Stimulated activated CD4-positive, alpha-beta T cell treated with anti-CD3 and anti-CD28 coated beads, Interleukin-4, amount 100 ng/mL, for 24 hours (primary cell): ENCODE measurements at places on chromosomes 1 and 21.

GRCh38 chr1:67715819-67716218 lies 30.8 kb downstream of the GADD45A start:
- DNase-seq, result no peak

DNA sequence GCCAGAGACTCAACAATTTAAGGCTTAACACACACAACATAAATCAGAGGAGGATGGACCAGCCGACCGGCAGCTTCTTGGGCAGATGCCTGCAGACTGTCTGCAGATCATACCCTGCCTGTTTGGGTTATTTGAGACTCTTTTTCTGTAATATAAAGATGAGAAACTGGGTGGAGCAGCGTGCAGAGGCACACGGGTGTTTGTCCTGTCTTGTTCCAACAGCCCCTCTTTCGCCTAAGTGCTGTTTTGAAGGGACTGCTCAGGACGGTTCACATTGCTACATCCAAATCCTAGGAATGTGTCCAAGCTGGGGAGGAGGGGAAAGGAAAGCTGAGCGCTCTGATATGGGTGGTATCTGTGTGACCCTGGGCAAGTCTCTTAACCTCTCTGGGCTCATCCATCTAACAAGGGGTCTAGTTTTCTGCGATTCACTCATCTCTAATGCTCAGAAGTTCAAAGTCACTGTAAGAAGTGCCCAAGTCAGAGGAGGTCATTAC lies 149.9 kb downstream of the CLIC6 start:
- DNase-seq, result no peak

DNA sequence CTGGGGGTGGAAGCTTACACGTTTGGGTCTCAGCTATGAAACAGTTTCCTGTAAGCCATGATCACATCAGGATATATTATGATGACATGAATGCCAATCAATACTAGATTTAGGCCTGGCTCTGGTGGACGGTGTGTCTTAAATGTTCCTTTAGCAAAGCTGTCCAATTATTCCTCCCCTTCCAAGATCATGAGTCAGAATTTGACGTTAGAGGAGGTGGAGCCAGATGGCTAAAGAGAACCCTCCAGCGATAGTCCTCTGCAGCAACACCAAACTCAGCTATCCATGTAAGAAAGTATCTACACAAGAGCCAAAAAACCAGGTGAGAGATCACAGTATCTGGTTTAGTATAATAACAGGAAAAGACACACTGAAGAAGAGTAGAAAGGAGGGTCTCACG lies 47.8 kb downstream of the PACC1 start:
- DNase-seq, result no peak

DNA sequence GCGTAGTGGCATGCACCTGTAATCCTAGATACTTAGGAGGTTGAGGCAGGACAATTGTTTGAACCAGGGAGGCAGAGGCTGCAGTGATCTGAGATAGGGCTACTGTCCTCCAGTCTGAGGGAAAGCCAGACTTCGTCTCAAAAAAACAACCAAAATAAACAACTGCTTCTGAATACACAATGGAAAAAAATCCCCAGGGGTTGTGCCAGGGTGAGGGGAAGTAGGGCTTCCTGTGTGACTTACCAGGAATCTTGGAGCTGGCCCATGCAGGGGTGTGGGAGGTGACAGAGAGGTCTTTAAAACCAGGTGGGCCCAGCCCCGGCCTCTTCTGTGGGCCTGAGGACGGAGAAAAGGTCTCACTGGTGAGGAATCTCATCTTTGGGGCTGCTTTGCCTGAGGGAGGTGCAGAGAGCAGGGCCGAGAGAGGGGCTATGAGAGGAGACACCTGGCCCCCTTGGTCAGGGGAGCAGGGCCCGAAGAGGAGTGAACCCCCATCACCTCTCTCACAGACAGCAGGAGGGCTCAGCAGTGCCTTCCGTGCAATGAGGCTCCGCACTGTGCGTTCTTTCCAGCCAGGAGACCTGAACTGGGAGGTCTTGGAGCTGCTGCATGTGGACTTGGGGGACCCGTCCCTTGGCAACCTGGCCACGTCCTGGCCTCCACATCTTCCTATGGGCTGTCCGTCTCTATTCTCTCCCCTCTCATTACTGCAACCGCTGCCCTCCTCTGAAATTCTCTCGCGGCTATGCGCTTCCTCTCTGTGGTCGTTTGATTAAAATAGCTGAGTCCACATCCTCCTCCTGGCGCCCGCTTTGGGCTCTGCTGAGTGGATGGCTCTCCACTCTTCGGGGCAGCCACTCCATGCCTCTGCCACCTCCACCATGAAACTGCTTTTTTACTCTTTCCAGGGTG lies 10.7 kb downstream of the PLA2G5 start:
- no peak for DNase-seq

DNA sequence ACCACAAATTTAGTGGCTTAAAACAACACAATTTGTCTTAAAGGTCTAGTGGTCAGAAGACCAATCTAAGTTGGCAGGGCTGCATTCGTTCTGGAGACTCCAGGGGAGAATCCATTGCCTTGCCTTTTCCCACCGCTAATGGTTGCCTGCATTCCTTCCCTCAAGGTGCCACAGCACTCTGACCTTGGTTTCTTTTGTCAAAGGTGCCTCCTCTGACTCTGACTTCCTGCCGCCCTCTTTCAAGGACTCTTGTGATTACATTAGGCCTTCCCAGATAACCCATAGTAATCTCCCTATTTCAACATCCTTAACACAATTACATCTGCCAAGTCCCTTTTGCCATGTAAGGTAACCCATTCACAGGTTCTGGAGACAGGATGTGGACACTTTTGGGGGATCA lies 145.3 kb downstream of the S1PR1 start:
- no peak for DNase-seq

GRCh38 chr1:161905269-161905884 lies 118.3 kb downstream of the OLFML2B start:
- peak; percentile 28 for DNase-seq

DNA sequence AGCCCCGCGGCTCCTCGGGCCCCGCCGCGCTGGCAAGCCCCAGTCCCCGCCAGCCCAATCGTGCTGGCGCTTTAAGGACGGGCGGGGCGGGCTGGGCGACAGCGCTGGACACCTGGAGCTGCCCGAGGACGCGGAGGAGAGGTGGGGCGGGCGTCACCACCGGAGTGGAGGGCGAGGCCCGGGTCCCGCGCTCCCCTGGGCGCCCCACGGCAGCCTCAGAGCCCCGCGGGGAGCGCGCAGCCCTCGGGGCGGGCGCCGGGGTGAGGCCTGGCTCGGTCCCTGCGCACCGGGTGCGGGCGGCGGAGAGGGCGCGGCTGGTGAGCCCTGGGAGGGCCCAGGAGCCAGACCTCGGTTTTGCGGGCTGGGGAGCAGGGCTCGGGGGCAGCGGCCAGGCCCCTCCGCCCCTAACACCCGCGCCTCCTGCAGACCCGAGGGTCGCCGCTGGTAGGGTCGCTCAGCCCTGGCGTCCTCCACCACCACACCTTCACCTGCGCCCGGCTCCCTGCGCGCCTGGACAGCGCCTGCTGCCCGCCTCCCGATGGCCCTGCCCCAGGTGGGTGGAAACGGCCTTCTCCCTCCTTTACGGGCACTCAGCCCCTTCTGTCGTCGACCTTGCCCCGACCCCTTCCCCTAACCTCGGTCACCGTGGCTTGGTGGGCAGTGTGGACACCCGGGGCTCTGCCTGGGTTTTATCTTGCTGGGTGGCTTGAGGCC lies at the start of gene TMEM61:
TSS of gene TMEM61 (plus strand) at position 101 of the 714 bp plus-strand sequence. CDS start at position 539, 438 bp downstream.
- DNase-seq, result no peak

DNA sequence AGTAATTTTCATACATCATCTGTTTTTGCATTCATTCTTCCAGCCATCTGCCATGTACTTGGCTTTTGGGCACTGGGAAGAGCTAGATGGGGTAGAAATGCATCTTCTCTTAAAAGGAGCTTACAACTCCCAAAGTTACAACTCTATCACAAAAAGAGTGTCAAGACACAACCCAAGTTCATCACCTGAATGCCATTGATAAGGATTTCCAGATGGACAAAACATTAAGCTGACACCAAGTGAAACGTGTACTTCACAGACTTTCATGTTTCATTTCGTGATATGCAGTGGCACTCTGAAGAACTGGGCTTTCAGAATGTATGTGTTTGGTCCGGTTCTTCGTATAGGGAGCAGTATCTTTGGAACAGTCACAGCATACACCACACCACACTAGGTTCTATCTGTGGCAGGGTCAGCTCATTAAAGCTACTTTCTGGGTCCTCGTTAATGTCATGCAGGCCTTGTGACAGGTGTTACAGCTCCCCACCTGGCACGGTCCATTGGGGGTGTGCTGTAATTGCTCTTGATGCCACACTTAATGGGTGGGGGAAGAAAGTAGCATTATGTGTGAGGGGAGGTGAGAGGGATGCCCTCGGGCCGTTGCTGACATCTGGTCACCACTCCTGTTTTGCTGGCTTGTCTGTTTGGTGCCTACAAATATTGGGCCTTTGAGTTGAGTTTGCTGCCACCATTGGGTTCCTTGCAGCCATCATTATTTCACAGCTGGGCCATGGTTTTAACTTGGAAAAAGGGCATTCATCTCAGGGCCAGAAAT lies 164.9 kb downstream of the NFIA start:
- DNase-seq, result no peak

DNA sequence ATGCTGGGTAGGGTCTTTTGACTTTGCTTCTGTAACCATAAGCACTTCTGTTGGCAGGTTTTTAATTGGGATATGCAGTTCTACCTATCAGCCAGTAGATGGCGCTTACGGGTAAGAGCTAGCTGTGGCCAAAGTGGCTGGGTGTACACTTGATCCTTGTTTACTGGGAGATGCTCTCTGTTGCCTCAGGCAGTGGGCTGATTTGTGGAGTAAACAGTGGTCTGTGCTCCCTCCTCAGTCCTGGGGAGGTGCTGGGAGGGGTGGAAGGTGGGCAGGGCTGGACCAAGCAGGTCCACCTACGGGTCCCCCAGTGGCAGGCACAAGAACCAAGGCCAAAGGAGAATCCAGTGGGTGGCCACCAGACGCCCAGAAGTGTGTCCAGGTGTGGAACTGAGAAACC lies 43.4 kb downstream of the RALGPS2 start:
- DNase-seq, result no peak

DNA sequence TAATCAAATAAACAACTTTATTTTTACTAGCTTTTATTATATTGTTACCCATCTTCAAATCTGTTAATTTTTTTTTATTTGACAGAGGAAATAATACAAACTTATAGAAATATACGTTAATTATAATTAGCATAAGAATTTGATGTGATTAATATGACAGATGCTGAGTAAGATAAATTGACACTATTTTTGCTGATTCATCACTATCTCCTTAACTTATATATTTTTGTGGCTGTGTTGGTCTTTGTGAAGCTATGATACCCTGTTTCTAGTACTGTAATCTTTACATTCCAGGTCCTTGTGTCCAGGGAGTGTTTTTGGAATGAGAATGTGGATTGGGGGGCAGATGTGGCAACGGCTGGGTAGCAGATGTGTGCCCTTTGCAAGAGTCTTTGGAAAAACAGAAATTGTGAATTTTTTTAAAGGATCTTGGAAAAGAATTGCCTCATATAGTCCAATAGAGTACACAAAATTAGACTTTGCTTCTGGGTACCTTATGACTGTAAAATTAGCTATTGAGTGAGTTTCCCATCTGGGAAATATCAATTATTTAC lies 102.6 kb downstream of the KCNK2 start:
- no peak for DNase-seq

DNA sequence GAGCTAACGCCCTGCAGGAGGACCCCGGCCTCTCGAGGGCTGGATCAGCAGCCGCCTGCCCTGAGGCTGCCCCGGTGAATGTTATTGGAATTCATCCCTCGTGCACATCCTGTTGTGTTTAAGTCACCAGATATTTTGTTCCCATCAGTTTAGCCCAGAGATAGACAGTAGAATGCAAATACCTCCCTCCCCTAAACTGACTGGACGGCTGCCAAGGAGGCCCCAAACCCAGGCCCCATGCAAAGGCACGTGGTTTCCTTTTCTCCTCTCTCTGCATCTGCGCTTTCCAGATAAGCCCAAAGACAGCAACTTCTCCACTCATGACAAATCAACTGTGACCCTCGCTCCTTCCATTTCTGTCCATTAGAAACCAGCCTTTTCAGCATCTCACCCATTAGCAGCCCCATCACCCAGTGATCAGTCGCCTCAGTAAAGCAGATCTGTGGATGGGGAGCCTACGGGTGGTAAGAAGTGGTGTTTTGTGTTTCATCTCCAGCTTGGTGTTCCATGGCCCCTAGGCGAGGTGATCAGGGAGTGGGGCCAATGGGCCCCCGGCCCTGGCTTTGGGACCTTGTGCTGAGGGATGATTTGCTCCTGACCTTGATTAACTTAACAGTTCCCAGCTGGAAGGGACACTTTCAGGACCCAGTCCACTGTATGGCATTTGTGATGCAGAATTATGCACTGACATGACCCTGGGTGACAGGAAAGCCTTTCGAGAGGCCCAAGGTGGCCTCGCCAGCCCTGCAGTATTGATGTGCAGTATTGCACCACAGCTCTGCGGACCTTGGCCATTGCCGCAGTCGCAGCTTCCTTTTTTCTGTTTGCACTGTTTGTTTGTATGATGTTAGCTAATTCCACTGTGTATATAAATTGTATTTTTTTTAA lies 5.2 kb downstream of the NPPA start:
- no peak for DNase-seq

DNA sequence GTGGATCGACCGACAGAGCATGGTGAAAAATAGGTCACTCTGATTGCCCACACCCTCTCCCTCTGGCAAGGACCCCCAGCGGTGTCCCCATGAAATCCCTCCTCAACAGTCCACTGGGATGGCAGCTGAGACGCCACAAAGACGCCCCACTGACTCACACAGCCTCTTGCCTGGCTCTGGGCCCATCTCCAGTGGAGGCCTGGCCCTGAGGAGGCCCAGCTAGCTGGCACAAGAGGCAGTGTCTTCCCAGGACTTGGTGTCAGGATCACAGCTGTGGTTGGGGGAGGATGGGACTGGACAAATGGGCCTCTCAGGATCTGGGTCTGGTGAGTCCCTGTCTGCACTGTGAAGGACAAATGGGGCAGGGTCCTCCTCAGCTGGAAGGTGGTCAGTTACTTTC lies 4.6 kb downstream of the ALX3 start:
- DNase-seq, result no peak

- no peak for DNase-seq
These were observed 3.7 kb downstream of the ATP1A1 start for GRCh38 chr1:116376729-116377086.

GRCh38 chr1:51032936-51033335 lies 62.9 kb downstream of the CDKN2C start:
- no peak for DNase-seq

GRCh38 chr1:83822208-83822607 lies 176.7 kb downstream of the TTLL7 start:
- no peak for DNase-seq

DNA sequence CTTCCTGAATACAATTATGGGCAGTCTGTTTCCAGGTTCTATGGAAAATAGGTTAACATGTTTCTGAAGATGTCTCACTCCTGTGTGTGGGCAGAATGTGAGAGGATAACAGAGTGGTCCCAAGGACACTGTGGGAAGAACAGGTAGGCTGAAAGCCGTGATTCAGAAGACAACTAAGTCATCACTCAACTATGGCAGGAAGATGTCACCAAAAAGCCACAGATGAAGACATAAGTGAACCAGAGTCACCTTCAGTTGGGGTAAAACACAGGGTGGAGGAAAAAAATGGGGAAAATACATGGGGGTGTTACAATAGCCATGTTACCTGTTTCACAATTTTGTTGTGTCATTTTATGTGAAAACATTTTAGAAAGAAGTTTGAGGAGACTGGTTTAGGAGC lies 75.1 kb downstream of the UCHL5 start:
- DNase-seq, result peak; percentile 24
